ENCODE measurements at places on chromosomes 4 and X.

DNA sequence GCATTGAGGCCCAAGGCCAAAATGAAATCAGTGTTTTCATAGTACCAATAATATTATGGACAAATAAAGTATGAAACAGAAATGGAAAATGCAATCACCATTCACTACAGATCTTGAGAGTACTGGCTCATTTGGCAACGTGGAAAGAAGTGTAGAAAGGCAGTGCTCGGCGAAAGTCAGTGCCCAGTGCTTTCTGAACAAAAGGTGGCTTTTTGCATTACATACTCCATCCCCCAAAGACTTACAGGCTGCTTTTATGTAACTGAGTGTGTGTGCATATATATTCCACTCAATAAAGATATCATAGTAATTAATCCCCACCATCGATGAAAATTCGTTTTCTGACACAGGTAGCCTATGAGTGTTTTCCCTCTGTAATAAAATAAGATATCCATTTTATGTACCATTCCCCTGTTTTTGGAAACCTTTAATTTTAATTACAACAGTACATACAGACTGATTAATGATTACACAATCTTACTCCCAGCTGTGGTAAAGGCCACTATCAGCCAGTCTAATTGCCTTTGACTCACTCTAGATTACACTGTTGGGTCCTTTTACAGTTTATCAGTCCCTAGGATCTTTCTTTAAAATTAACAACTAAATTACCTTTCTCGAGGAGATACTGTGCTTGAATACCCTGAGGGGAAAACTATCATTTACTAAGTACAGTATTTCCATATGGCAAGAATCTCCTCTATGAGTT lies 65.9 kb downstream of the MAD2L1 start:
- no peak for DNase-seq

DNA sequence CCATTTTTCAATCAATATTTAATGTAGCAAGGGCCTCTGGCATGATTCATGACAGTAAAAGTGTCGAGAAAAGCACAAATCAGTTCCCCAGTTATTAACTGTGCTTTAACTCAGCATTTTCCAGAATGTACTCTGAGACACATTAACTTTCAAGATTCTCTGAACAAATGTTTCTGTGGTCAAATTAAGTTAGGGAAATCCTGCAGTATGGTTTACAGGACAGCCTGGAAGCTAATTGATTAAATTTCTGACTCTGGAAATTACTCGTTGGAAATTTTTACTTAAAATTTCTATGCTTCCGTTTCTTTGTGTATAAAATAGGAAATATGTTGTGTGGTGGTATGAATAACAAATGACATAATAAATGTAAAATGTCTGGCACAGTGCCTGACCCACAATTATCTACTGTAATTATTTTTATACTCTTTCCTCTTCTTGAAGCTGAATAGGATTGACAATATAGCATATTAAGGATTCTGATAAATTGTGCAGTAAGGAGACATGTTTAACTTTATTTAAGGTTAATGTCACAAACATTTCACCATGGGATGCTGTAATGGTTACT lies 33.7 kb downstream of the STK32B start:
- DNase-seq, result no peak

GRCh38 chrX:53940180-53940579 lies 104.1 kb downstream of the PHF8 start:
- DNase-seq, result no peak

- DNase-seq, result no peak
Measured at GRCh38 chr4:8319061-8319460, 49.5 kb downstream of the HTRA3 start.

DNA sequence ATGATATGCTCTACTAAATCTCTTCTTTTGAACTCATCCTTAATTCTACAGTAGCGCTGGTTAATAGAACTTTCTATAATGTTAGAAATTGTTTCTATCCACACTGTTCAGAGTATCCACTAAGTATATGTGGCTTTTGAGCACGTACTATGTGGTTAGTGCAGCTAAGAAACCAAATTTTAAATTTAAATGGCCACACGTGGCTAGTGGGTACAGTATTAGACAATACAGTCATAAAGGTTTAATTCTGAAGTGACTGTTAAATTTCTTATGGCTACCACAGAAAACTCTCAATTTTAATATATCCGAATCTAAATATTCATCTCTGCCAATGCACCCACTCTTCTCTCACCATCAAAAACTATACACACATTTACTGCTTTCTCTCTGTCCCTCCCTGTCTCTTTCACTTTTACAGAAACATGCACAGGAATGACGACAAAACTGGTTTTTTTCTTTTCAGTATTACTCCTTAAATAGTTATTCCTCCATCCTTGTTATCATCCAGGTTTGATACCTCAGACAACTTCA lies 583.9 kb downstream of the KCTD8 start:
- DNase-seq, result no peak

- no peak for DNase-seq
Measured at GRCh38 chr4:117817301-117817700, 217.0 kb upstream of the NDST3 start.

GRCh38 chr4:33078145-33078544 lies 2358.0 kb downstream of the PCDH7 start:
- no peak for DNase-seq

- DNase-seq, result no peak
Measured at GRCh38 chr4:109359040-109359646, 56.7 kb upstream of the COL25A1 start.

GRCh38 chrX:82534086-82534597 lies 973.9 kb upstream of the POU3F4 start:
- no peak for DNase-seq

- no peak for DNase-seq
Measured at GRCh38 chrX:82230013-82230412, 1028.1 kb downstream of the SH3BGRL start.

GRCh38 chr4:55080174-55080865 lies 45.1 kb downstream of the KDR start:
- DNase-seq, result no peak

DNA sequence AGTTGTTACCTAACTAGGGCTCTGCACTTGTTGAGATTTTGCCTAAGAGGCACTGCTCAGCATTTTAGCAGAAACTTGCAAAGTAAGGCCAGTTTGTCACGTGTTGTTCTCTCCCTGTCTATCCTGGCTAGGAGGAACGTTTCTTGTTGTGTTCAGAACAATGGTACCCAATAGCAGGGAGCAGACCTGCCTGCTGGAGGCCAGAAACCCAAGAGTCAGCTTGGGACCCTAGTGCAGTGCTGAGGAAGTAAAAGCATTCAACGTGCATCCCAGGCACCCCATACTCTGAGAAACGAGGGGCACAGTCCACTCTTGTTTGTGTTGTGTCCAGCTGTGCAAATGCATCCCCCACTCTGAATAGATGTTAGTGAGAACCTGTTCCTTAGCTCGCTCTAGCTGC lies 42.4 kb downstream of the SOD3 start:
- no peak for DNase-seq

GRCh38 chr4:73440653-73441052 lies 4.6 kb downstream of the AFP start:
- DNase-seq, result no peak

DNA sequence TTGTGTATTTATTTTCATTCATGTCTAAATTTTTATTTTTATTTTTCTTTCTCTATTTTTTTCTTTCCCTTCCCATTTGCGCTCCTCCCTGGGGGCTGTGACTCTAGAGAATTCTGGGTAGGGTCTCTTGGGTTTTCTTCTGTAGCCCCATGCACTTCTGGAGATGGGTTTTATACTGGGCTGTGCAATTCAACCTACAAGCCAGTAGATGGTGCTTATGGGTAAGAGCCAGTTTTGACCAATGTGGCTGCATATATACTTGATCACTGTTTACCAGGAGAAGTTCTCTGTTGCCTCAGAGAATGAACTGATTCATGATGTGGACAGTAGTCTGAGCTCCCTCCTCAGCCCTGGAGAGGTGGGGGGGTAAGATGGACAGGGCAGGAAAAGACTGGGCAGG lies 614.6 kb downstream of the PCDH19 start:
- DNase-seq, result no peak

- no peak for DNase-seq
Measured at GRCh38 chr4:96317891-96318290, 478.0 kb downstream of the PDHA2 start.

- no peak for DNase-seq
Measured at GRCh38 chr4:85697854-85698253, 222.9 kb downstream of the ARHGAP24 start.

- no peak for DNase-seq
Measured at GRCh38 chr4:94508296-94508695, 56.6 kb downstream of the PDLIM5 start.

- DNase-seq, result no peak
Measured at GRCh38 chrX:130994671-130995070, 63.5 kb upstream of the ARHGAP36 start.

DNA sequence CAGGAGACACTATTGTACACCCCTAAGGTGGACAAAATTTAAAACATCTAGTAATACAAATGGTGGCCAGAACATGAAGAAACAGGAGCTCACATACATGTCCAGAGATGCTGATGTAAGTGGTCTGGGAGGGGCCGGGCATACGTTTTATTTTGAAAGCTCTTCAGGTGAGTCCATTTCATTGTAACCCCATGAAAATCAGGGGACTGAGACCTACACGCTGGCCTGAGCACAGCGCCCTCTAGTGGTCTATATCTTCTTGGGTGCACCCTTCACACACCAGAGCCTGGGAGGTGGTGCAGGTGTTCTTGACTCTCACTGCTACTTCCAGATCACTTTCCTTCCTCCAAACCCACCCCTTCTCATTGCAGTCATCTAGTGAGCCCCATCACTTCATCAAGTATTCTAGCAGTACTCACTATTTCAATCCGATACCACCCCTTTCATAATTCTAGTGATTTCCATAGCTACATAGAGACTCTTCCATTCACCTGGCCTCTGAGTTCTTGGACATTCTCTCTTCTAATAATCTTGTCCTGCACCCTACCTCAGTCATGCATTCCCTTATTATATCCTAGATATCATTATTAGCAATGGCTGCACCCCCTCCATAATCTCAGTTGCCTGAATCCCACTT lies 4.3 kb upstream of the TLR6 start:
- peak; percentile 42 for DNase-seq

All from activated T-cell treated with anti-CD3 and anti-CD28 coated beads for 48 hours (primary cell).